Kidney epithelial cell (primary cell): ENCODE measurements at places on chromosomes 12 and 14. TPM values are rescaled to one million over a fixed set of nuclear protein-coding genes. Genes with fewer than 3 reads are reported as not detected.

- peak; percentile 2 for DNase-seq
Observed at GRCh38 chr14:74459289-74459946, 33.4 kb upstream of the SYNDIG1L start.

TRAF3 gene
- 32.3 and 34.6 TPM in 2 replicates for total RNA-seq

GRCh38 chr12:124915239-124916236 lies 1.1 kb upstream of the UBC start:
- DNase-seq: no peak

GALNT16 gene
- 0.33 and 3.4 TPM in 2 replicates for total RNA-seq

DNA sequence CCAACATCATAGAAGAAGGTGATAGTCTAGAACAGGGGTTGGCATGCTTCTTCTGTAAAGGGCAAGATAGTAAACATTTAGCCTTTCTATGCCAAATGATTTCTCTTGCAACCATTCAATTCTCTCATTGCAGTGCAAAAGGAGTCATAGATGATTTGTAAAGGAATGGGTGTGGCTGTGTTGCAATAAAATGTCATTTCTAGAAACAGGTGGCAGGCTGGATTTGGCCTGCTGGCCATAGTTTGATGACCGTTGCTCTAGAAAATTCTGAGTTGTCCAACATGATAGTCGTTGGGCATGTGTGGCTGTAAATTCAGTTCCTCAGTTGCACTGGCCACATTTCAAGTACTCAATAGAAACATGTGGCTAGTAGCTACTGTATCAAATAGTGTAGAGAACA lies 21.7 kb downstream of the SMCO2 start:
- DNase-seq: no peak

- no peak for DNase-seq
Observed at GRCh38 chr12:84384384-84384783, 528.2 kb downstream of the SLC6A15 start.

- DNase-seq: no peak
Observed at GRCh38 chr12:70120970-70121369, 122.3 kb upstream of the CNOT2 start.

LRRC10 gene
- not detected in 2 replicates for total RNA-seq

- DNase-seq: peak; percentile 37
Observed at GRCh38 chr12:122871851-122872780, 23.8 kb downstream of the VPS37B start.

WNT1 gene
- not detected in 2 replicates for total RNA-seq

GRCh38 chr14:51498411-51499227 lies 153.1 kb upstream of the FRMD6 start:
- no peak for DNase-seq

DNA sequence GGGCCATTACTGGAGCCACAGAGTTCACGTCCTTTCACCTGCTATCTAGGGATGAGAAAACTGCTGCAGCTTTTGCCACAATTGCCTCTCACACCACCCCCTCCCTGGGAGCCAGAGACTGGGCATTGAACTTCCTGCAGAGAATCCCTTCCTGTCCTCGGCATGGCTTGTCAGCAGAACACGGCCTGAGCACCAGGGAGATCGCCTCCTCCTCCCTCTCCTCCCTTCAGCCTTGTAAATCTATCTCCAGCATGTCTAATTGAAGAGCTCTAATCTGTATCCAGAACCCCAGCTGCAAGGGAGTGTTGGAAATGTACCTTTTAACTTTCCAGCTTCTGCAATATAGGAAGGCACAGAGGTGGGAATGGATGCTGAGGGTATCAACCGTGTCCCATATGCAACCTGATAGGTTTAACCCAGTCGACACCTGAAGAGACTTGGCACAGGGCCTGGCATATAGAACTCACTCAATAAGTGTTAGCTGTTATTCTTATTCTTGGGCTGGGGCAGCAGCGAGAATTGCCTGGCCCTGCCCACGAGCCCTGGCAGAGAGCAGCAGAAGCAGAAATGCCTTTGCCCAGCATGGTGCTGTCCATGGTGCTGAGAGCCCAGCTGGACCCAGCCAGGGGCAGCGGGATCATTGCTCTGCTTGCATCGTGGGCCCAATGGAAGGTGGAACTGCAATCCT lies 26.8 kb downstream of the TMEM63C start:
- no peak for DNase-seq

DNA sequence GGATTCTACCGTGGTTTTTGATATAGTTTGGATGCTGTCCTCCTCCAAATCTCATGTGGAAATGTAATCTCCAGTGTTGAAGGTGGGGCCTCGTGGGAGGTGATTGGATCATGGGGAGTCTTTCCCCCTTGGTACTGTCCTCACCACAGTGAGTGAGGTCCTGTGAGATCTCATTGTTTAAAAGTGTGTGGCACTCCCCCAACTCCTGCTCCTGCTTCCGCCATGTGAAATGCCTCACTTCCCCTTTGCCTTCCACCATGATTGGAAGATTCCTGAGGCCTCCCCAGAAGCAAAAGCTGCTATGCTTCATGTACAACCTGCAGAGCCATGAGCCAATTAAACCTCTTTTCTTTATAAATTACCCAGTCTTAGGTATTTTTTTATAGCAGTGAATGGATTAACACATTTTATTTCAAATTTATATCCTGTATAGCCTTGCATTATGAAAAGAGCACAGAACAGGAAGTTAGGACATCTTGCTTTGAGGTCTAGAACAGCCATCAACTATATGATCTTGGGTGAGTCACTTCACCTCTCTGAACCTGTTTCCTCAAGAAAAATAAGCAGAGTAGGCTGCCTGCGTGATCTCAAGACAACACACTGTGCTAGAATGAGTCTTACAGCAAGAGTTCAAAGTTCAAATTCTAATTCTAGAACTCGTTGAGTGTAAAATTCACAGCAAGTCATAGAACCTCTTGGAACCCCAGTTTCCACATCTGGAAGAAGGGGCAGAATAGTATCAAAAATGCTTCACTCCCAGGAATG lies 160.9 kb upstream of the EEA1 start:
- peak; percentile 82 for DNase-seq

DNA sequence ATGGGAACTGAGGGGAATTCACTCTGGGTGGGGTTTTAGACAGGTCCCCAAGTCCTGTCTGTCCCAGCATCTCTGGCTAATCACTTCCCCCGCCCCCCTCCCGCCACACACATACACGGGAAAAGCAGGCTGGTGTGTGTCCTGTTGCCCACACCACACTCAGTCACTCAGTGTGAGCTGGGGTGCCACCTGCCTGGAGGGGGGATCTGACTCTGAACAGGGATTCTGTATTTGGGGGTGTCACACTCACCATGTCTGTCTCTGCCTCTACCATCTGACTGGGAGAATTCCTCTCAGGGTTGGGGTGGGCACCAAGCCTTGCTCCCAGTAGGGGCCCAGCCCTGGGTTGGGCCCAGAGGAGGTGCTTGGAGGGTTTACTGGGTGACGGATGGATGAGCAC lies 31.1 kb downstream of the SH2B3 start:
- DNase-seq: no peak

DNA sequence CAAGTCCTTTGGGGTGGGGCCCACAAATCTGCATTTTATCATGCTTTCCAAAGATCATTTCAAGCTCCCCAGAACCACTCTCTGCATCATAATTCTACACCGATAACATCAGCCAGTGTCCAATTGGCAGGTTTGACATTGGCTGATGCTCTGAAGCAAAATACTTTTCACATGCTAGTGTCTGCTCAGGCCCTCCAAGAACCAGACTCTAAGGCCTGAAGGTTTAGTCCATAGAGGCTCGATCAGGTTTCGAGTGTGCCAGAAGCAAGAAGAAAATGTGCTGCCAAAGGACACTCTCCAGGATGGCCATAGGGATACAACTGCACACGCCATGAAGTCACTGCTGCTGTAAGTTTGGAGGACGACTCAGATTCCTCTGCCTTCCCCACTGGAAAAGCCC lies 280.3 kb downstream of the KSR2 start:
- no peak for DNase-seq

TNFAIP2 gene
- total RNA-seq: 152 and 154 TPM in 2 replicates

- no peak for DNase-seq
Observed at GRCh38 chr12:51341251-51342007, 5.0 kb downstream of the CELA1 start.

- no peak for DNase-seq
Observed at GRCh38 chr14:65239143-65239937, 137.0 kb upstream of the MAX start.

GRCh38 chr12:76083246-76083903 lies 1.1 kb downstream of the NAP1L1 start:
- no peak for DNase-seq

GRCh38 chr14:61355892-61356325 lies 34.5 kb downstream of the PRKCH start:
- peak; percentile 67 for DNase-seq

RFLNA gene
- total RNA-seq: 0.48 and 0.54 TPM in 2 replicates

GRCh38 chr12:113601656-113602263 lies 130.1 kb upstream of the LHX5 start:
- no peak for DNase-seq

DNA sequence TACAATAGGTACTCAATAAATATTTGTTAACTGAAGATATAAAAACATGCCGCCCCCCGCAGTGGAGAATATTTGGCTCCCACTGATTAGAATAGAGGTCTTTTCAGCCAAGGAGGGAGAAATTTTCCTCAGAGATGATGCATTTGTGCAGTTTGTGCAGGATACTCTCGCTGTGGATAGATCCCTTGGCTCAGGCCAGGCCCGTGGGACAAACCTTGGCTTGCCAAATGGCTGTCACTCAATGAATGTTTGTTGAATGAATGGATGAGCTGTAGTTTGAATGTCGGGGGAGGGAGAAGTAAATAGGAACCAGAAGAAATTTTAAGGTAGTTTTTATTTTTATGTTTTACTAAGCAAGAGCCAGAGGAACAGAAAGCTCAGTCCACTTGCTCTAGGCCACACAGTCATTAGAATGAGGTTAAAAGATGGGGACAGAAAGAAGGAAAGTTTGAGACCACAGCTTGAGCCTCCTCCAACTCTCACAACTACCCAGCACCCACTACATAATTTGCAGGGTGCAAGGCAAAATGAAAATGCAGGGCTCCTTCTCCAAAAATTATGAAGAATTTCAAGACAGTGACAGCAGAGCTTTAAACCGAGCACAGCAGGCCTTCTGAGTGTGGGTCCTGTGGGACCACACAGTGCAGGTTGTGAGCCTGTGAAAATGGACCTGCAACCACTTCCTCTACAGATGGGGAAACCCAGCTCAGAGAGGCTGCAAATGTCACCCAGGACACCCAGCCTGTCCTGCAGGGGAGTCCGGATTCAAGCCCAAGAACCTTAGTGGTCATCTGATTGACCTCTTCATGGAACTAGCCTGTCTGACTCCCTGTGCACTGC lies 51.4 kb downstream of the WSCD2 start:
- no peak for DNase-seq

DNA sequence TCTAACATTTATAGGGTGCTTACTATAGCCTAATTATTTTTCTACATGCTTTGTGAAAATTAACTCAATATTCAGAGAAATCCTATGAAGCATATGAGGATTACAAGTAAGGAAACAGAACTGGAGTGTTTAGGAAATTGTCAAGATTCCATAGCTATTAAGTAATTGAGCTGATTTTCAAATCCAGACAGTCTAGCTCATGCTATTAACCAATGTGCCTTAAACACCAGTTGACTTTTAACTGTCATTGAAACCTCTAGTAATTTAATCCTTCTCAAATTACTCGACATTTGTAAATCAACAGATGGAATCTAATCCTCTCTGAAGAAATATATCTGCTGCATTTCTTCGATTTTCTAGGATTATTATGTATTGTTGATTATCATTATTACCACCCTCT lies 488.9 kb downstream of the MDGA2 start:
- peak; percentile 26 for DNase-seq

DNA sequence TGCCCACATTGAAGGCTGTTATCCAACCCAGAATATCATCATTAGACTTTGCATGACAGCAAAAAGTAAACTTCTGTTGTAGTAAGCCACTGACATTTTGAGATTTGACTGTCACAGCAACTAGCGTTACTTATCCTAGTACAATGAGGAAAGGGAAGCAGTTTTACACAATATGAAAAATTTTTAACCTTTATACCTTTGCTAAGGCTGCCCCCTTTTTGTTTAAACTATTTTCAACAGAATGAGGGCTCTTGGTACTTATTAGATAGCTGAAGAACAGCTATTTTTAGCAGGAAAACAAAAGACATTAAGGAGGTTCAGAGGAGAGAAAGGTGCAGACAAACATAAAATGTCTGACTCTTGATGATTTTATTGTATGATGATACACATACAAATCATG lies 23.4 kb upstream of the TMX1 start:
- DNase-seq: no peak

CIDEB gene
- total RNA-seq: 1.1 and 3.8 TPM in 2 replicates

EPYC gene
- not detected in 2 replicates for total RNA-seq

DNA sequence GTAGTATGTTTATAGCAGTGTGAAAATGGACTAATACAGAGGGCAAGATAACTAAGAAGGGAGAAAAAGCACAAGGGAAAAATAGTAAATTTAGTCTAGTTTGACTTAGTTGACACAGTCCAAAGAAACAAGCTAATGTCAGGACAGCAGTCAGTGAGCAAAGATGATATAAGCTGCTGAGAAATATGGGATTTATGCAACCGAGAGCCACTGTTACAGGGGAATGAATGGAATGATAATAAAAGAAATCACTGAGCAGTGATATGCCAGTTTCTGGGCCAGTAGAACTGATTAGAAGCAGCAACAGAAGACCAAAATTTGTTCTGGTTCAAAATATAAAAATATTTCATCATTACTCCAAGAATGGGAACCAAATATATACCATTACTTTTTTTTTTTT lies 60.1 kb downstream of the R3HDM2 start:
- no peak for DNase-seq

GLT8D2 gene
- 1.1 and 1.8 TPM in 2 replicates for total RNA-seq

DNA sequence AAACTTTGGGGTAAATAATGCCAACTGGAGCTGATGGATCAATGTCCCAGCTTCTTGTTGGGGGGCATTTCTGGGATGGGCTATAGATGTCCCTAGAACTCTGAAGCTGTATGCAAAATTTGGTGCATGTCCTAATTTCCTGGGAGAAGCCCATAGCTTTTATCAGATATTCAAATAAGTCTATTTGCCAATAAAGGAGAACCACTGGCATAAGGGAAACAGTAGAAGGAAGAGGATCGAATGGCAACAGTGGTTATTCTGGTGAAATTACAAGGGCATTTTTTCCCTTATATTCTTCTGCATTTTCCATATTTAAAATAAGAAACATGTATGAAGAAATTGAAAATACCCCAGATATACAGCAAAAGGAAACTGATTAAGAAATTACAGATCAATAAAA lies 34.2 kb downstream of the PSMA6 start:
- no peak for DNase-seq

CACNA2D4 gene
- 0.58 and 3.2 TPM in 2 replicates for total RNA-seq

- no peak for DNase-seq
Observed at GRCh38 chr14:52650774-52651173, 44.6 kb downstream of the ERO1A start.

DNA sequence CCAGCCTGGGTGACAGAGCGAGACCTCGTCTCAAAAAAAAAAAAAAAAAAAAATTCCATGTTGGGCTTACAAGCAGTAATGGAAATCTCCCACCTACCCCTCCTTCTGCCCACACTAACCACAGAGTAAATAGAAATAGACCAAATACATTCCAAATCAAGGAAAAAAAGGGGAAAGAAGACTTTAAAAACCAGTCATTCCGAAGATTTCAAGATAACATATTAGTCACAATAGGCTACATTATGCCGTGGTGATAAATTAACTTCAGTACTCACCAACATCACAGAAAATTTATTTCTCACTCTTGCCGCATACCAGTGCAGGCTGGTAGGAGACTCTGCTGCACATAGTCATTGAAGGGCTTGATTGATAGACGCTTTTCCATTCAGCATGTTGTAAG lies 15.5 kb upstream of the ETV6 start:
- peak; percentile 84 for DNase-seq

GLIPR1L1 gene
- total RNA-seq: not detected in 2 replicates

GRCh38 chr12:57000393-57000792 lies 6.0 kb downstream of the ZBTB39 start:
- no peak for DNase-seq
